ENCODE measurements at places on chromosomes 12 and 14. TPM values are rescaled to one million over a fixed set of nuclear protein-coding genes. Genes with fewer than 3 reads are reported as not detected.

SRRM4 gene
- not detected for total RNA-seq

BHLHE41 gene
- 4.0 TPM for total RNA-seq

RFLNA gene
- 43.6 TPM for total RNA-seq

LRRC43 gene
- total RNA-seq: not detected

CEBPE gene
- total RNA-seq: 0.11 TPM

ZC2HC1C gene
- 0.38 TPM for total RNA-seq

OASL gene
- total RNA-seq: 4.3 TPM

ASCL1 gene
- total RNA-seq: not detected

OTOGL gene
- 0.34 TPM for total RNA-seq

DNA sequence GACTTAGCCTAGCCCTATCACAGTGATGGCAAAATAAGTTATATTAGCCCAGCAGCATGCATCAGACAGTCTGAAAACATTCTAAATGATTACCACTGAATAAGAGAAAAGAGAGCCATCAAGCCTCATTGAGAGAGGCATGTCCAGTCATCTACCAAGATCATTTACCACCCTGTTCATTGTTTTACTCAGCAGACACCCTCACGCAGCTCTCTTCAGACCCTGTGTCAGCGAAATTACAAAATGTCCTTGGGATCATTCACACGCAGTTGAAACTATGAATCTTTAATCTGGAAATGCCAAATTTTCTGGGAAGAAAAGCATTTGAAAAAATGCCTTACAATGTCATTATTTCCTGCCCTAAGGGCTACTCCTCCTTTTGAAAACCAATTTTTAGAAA is 89.5 kb downstream of the PTPRO start:
- DNase-seq: no peak

GRCh38 chr14:92677087-92677668 is 71.2 kb downstream of the LGMN start:
- no peak for DNase-seq

- DNase-seq: no peak
Observed at GRCh38 chr14:91890291-91890749, 23.0 kb upstream of the TC2N start.

- DNase-seq: no peak
Observed at GRCh38 chr12:98001430-98001829, 514.0 kb upstream of the TMPO start.

GRCh38 chr14:96737881-96738280 is 59.3 kb upstream of the VRK1 start:
- DNase-seq: no peak

GRCh38 chr12:4807116-4807783 is 87.0 kb downstream of the GALNT8 start:
- no peak for DNase-seq

DNA sequence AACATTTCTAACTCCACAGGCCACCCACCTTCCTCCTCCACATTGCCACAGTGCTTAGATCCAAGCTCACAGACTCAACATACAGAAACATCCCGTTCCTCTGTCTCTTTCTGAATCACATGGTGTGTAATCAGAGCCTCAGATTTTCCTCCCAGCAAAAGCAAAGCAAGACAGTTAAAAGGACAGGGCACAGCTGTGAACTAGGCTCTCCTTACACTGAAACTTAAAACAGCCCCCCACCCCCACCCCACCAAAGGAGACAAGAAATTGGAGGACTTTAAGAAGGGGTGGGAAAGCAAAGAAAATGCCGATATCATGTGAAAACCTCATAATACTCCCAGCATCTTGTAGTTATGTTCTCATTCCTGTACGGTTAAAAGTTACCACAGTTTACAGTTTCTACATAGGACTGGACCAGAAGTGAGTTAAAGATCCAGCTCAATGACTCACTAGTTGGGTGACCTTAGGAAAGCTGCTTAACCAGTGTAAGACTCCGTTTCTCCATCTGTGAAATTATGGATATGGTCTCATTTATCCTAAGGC is 4.8 kb downstream of the YBX3 start:
- peak; percentile 90 for DNase-seq

- no peak for DNase-seq
Observed at GRCh38 chr14:92481811-92482555, 31.6 kb upstream of the RIN3 start.

DNA sequence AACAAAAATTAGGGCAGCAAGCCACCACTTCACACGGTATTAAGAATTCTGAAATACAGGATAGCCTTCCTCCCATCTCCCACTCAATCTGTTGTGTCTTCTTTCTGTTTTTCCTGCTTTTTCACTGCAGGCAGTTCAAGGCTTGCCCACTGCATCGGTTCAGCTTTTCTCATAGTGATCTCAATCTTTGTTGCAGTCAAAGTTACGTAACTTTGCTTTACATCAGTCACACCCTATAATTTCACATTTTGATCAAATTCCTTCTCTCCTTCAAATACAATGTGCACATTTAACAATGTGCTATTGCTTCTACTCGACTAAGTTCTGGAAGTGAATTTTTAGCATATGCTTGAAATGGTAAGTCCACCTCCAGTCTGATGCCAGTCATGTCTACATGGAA is 217.6 kb downstream of the EFCAB11 start:
- no peak for DNase-seq

DNA sequence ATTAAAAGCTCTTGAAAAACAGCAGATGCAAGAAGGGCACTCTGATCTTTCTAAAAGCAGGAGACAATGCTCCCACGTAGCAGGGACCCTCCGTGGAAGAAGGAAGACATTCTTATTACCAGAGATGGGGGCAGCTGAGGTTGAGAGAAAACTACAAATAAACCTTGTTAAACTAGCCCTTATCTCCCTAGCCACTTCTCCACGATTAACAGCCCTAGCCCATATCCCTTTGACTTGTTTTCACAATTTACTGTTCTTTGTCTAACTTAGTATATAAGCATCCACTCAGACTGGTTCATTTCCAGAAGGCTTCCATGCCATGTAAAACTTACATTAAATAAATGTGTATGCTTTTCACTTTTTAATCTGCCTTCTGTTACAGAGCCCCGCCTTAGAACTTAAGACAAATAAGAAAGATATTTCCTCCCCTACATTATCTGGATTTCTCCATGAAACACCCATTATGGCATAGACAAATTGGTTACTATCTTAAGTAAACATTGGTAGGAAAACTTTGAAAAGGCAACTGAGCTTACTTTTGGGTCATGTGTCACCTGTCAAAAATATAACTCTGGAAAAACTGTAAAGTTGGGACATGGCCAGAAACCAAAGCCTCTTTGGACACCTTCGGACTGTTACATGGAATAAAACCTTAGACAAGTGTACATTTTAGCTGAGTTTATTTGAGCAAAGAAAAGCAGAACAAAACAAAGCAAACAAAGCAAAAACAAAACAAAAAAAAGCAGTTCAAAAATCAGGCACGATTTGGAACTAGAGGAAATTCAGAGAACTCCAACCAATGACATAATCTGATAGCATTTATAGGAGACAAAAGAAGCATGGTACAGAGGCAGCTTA is 4.9 kb upstream of the RNASE1 start:
- no peak for DNase-seq

- peak; percentile 81 for DNase-seq
Observed at GRCh38 chr12:64221651-64222008, 466 bp downstream of the KICS2 start.

DNA sequence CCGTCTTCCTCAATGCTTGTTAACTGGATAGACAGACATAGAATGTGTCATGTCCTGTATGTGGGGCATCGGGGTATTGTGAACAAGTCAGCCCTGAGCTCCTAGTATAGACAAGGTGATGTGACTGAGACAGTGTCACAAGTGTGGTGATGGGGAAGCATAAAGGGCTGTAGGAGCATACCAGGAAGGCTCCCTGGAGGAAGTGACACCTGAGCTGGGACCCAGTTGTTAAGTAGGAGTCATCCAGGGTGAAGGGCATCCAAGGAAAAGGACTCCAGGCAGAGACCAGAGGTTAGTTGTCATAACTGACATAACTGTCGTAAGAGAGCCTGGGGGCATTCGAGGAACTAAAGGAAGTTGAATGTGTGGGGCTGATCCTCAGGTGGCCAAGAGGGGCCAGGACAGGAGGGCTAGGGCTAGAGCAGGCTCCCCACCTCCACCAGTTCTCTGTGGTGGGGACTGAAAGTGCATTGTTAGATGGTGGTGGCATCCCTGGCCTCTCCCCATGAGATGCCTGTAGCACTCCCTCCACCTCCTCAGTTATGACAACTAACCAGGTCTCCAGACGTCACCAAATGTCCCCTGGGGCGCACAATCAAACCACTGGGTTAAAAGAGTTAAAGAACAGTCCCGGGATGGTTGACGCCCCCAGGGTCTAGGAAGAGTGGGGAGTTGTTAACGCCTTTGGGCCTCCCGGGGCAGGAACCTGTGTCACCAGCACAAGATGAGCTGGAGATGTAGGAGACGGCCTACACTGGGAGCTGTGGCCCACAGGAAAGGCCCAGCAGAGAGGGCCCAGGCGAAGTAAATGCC is 2.4 kb downstream of the FICD start:
- no peak for DNase-seq

GRCh38 chr12:765840-766239 is 13.5 kb downstream of the WNK1 start:
- DNase-seq: no peak

GRCh38 chr12:120468325-120468820 is 1.2 kb downstream of the SRSF9 start:
- peak; percentile 65 for DNase-seq

- DNase-seq: peak; percentile 74
Observed at GRCh38 chr14:51386983-51387735, 147.1 kb downstream of the TMX1 start.

GRCh38 chr12:53413485-53414204 is 10.0 kb upstream of the AMHR2 start:
- no peak for DNase-seq

GRCh38 chr12:131188131-131189050 is 234.7 kb downstream of the ADGRD1 start:
- DNase-seq: no peak

DNA sequence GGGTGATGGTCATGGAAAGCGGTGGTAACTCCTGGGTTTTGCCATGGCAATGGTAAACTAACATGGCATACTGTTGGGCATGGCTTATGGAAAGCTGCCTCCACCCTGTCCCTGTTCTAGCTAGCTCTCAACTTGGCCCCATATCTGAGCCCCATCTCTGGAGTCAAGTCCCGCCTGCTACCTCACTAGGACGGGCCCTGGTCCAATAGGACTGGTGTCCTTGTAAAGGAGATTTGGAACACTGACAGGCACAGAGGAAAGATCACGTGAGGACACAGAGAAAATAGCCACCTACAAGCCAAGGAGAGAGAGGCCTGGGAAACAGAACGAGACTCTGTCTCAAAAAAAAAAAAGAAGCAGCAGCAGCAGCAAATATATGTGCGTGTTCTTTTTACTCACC is 59.8 kb downstream of the RNFT2 start:
- no peak for DNase-seq

DNA sequence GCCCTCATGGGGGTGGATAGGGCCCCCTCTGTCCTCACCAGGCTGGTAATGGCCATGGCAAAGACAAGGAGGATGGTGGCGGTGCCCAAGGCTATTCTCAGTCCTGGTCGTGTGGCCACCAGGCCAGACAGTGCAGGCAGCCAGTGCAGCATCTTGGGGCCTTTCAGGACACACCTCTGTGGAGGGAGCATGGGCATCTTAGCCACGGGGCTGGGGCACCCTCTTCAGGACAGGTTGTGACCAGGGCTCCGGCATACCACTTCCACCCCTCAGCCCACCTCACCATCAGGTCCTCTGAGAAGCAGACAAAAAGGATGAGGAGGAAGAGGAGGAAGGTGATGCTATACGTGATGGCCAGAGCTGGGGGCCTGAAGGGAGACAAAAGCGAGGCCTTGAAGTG is 10.8 kb downstream of the ADCY4 start:
- no peak for DNase-seq

DNA sequence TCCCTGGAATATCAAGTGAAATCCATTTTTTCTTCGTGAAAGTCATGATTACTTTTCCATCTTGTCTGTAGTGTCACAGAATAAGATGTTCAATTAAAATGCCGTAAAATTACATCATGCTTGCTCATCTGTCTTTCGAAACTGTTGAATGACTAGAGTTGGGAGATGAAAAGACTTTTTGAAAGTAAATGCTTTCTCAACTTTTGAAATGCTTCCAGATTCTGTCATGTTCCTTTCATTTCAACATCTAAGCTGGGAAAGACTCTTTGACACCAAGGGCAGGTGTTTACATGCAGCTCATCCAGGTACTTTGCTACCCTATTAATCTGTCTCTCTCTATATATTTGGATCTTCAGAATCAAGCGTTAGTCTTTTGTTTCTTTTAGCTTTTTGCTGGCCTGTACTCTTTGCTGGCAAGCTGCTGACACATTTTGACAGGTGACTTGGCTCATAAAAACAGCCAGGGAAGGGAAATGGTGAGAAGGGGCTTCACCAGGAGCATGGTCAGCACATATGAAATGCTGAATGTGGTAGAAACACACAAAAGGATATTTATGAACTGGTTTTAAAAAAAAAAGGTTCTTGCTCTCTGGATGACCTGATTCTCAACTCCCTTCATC is 77.0 kb upstream of the METAP2 start:
- peak; percentile 74 for DNase-seq
